ENCODE measurements at places on chromosomes 5 and 9.
A peak's percentile ranks its signal among the peaks of the same experiment; 100 is the strongest.

GRCh38 chr5:154683101-154683880 is 71.9 kb upstream of the LARP1 start:
- DNase-seq: no peak

GRCh38 chr5:81925009-81925408 is 46.8 kb upstream of the ATG10 start:
- no peak for DNase-seq

DNA sequence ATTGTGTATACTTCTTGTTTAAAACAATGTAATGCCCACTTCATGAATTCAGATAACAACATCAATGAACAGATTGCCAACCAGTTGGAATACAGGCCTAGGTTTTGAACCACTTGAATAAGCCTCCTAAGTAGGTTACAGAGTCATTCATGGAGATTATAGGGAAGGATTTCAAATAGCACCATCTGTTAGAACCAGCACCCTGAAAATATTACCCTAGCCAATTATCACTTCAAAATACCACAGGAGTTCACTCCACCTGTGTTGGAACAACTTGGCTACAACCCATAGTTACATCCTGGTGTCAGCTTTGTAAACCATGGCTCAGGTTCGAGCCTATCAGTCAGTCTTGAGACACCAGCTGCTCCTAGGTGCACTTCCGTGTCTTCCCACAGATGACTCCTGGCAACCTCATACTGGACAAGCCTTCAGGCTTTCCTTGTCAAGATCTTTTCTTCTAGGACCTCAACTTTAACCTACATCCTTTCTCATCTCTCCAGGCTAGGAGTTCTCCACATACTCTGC is 350.0 kb downstream of the DEPDC1B start:
- DNase-seq: no peak

GRCh38 chr5:163261647-163262269 is 175.6 kb upstream of the CCNG1 start:
- DNase-seq: no peak

GRCh38 chr9:98040212-98040611 is 16.3 kb upstream of the NANS start:
- no peak for DNase-seq

DNA sequence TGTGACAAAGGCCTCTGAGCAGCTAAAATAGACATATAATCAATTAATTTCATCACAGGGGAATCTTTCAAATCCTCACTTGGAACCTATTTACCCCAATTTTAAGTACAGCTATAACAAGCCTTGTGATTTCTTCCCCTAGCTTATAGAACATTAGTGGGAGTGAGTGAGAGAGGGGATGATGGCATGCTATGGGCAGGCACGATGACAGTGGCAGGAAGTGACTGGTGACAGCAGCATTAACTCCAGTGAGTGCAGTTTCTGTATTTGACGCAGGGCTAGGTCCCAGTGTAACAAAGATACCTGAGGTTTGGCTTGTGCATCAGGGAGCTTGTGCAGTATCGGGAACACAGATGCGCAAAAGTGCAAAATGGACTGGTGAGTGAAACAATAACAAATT is 54.1 kb downstream of the NPR3 start:
- DNase-seq: no peak

GRCh38 chr9:133642708-133643361 is 6.7 kb downstream of the DBH start:
- DNase-seq: no peak

GRCh38 chr5:96248131-96248530 is 184.9 kb downstream of the PCSK1 start:
- DNase-seq: no peak

- no peak for DNase-seq
Measured at GRCh38 chr5:150021491-150022157, 21.1 kb downstream of the HMGXB3 start.

DNA sequence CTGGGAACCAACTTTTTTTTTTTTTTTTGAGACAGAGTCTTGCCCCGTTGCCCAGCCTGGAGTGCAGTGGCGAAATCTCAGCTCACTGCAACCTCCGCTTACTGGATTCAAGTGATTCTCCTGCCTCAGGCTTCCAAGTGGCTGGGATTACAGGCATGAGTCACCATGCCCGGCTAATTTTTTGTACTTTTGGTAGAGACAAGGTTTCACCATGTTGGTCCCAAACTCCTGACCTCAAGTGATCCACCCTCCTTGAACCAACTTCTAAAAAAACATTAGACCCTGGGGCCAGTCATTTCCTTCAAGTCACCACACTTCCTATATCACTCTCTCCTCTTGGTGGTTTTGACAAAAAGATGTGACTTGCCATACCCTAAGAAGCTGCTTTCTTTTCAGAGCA is 10.9 kb upstream of the SHROOM1 start:
- DNase-seq: no peak

- DNase-seq: no peak
Measured at GRCh38 chr5:91059409-91059808, 323.7 kb downstream of the ARRDC3 start.

DNA sequence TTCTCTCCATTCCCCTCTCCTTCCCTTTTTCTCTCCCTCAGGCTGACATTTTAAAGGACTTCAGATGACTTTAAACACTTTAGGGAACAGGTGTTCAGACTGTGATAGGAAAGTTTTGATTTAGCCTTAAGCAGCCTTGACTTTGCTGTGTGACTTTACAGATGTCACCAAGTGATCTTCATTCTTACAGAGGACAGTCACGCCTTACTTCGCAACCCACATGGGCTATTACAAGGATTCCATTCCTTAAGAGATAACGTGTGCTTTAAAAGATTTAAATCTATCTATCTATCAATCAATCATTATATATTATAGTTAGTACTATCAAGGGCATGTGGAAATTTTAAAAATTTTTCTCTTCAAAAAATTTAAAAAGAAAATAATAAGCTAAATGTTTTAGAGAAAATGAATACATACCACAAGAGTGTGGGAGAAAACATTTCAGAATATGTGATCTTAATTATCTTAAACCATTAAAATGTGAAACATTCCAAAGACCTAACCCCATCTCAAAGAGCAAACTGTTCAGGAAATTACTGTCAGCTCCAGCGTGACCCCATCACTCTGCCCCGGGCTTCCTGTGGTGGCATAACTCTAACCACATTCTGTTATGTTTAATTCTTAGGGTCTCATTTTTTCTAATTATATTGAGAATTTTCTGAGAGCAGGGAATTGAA is 530.5 kb downstream of the SEMA5A start:
- DNase-seq: no peak

GRCh38 chr5:56852228-56853000 is 37.1 kb downstream of the MAP3K1 start:
- DNase-seq: no peak

GRCh38 chr5:93107141-93107540 is 473.9 kb downstream of the NR2F1-AS1 start:
- no peak for DNase-seq

DNA sequence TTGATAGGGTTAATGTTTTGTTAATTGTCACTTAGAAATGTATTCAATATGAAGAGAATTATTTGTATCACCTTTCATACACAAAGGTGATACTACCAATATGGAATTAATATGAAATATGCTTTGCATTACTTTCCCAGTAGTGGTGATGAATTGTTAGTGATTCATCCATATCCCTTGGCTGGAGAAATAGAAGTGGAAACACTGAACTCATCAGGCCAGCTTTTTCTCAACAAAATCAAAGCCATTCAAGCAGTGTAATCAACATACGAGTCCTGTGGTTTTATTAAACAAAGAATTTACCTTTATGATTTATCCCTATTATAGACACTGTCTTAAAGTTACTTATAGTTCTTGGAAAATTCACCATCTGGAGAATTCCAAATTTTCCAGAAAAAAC is 264.0 kb upstream of the MEF2C start:
- no peak for DNase-seq

DNA sequence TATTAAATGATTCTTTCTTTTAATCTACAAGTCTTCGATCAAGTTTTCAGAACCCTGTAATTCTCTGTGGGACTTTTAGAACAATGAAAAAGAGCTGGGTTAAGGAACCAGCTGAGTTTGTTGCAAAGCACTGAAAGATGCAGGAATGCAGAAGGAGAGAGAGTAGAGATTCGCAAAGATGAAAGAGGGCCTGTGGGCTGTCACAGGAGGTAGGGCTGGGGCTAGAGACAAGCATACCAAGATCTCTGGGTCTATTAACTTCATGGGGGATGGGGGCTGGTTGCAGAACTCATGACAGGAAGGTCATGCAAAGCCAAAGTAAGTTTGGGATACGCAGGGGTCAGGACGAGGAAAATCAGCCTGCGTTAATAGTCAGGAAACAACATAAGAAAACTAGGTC is 81.8 kb downstream of the LURAP1L start:
- no peak for DNase-seq

- no peak for DNase-seq
Measured at GRCh38 chr5:36530215-36530614, 76.2 kb upstream of the SLC1A3 start.

DNA sequence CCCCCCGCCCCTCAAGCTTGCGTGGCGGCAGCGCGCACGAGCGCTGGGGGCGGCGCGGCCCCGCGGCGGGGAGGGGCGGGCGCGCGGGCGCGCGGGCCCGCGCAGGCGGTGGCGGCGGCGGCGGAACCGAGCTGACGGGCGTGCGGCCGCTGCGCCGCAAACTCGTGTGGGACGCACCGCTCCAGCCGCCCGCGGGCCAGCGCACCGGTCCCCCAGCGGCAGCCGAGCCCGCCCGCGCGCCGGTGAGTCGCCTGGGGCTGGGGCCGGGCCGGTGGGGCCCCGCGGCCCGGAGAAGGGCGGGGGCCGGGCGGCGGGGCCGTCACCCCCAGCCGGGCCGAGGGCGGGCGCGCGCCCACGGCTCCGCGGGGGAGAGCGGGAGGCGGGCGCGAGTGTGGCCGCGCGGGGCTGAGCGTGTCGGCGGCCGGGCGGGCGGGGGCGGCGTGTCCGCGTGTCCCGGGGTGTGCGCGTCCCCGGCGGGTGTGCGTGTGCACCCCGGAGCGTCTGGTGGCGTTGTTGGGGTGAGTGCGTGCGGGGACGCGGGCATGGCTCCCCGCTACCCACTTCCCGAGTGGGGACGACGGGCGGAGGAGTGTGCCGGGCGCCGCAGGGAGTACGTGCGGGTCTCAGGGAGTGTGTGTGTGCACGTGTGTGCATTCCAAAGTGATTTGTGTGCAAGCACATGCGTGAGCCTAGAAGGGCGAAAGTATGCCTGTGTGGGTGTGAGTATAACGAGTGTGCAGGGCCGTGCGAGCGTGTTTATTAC is at the start of gene NEK6:
Gene NEK6, plus strand, starts transcription at position 106 of the 763 bp plus-strand sequence. CDS start 44,016 bp downstream, outside the sequence.
- DNase-seq: no peak

GRCh38 chr5:60490597-60491166 is 209.3 kb downstream of the DEPDC1B start:
- DNase-seq: no peak

- DNase-seq: peak; percentile 83
Measured at GRCh38 chr9:131349881-131350563, 43.9 kb upstream of the PRRC2B start.

GRCh38 chr5:89055695-89056085 is 172.7 kb upstream of the MEF2C start:
- DNase-seq: no peak

DNA sequence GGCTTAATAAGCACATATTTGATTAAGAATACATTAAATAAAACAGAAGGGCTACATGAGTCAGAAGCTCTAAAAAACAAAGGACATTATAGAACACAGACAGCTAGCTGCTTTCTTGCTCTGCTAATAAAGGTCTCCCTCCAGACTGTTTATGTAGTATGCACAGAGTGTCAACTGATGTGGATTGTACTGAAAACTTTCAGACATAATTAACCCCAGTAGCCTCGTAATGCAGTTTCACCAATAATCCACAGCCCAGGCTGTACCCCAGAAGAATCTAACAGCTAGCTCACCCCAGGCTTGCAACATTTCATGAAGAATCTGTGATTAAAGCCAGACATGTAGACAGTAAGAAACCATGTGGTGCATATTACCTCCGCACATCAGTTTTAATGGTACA is 30.8 kb downstream of the FGF10 start:
- DNase-seq: no peak

GRCh38 chr9:123282362-123283047 is 14.1 kb upstream of the STRBP start:
- no peak for DNase-seq

GRCh38 chr5:126732716-126733115 is 44.2 kb upstream of the LMNB1 start:
- no peak for DNase-seq

- DNase-seq: no peak
Measured at GRCh38 chr5:6088706-6089105, 289.6 kb downstream of the MED10 start.

- DNase-seq: no peak
Measured at GRCh38 chr5:141878186-141878710, at the start of gene PCDH1. Gene PCDH1, minus strand, starts transcription at chr5:141878410. Its CDS starts 148 bp downstream, at chr5:141878262.

- no peak for DNase-seq
Measured at GRCh38 chr5:90549729-90550275, 8.8 kb upstream of the ADGRV1 start.

- DNase-seq: no peak
Measured at GRCh38 chr5:36558641-36559040, 47.8 kb upstream of the SLC1A3 start.

GRCh38 chr9:5626727-5627634 is 1.9 kb upstream of the RIC1 start:
- DNase-seq: no peak

All from activated T-helper 1 cell treated with anti-CD3 and anti-CD28 coated beads, Interleukin-2, amount 50 U/mL, for 16 hours (primary cell).